ENCODE measurements at places on chromosomes 4 and X. TPM values are rescaled to one million over a fixed set of nuclear protein-coding genes. Genes with fewer than 3 reads are reported as not detected.

DNA sequence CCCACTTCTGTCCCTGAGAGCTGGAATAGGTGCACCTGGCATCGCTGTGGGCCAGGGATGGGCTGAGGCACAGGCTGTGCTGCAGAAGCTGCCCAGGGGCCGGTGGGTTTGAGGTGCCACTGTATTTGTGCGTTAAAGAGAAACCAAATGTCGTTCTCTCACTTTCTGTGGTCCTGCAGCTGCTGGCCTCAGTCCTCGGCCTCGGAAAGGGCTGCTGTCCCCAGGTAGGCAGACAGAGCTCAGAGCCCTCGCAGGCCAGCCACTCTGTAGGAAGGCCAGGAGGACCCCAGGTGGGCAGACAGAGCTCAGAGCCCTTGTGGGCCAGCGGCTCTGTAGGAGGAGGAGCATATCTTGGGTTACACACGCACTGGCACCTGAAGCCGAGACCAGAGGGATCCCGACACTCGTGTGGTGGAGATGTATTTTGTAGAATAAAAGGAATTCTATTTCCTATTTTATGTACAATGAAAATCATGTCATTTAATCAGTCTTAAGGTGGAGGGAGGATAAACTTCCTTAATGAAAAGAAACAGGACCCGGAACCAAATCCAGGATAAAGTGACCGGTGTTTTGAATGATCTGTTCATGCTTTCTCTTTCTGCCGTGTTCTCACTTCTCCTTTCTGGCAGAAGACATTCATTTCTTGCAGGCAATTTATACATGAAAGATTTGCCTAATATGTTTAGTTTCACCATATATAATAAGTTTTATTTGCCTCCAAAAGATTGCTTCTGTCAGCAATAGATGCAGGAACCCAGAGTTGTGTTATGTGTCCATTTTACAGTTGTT is 54.4 kb upstream of the HGFAC start:
- H3K27me3 ChIP-seq, result no peaks in the 10 kb centered on the region
- H3K27ac ChIP-seq, result no peak overlapping the region
- DNase-seq, result peak; percentile 48
- peaks cover 25% of the 10 kb centered on the region for H3K4me1 ChIP-seq
- no peaks in the 10 kb centered on the region for H3K36me3 ChIP-seq

DNA sequence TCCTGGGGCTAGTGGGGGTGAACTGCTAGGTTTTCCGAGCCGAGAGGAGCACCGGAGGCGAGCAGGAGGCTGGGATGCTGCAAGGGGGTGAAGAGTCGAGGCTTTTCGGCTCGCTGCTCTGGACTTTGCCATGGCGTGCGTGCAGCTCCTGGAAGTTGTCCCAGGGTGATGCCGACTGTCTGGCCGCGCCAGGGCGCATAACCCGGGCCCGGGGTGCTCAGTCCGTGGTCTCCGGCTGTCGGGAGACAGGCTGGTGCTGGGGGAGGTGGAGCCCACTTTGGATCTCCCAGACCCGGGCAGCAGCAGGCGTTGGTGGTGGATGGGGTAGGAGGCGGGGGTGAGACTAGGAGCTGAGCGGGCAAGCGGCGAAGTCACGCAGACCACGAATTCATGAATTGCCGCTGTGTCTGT is 793 bp downstream of the GRIA3 start:
- peak overlapping the region; percentile 18 for H3K4me3 ChIP-seq
- no peak overlapping the region for H3K27ac ChIP-seq
- peaks cover 8% of the 10 kb centered on the region for H3K27me3 ChIP-seq
- peak; percentile 47 for DNase-seq
- no peaks in the 10 kb centered on the region for H3K4me1 ChIP-seq
- H3K36me3 ChIP-seq, result no peaks in the 10 kb centered on the region

- DNase-seq, result no peak
- no peak overlapping the region for H3K4me3 ChIP-seq
- no peaks in the 10 kb centered on the region for H3K4me1 ChIP-seq
- no peaks in the 10 kb centered on the region for H3K27me3 ChIP-seq
- no peak overlapping the region for H3K27ac ChIP-seq
Observed at GRCh38 chr4:181613200-181613599, 630.0 kb upstream of the TENM3 start.

GRCh38 chr4:113784497-113785250 is 23.1 kb upstream of the CAMK2D start:
- no peaks in the 10 kb centered on the region for H3K4me1 ChIP-seq
- H3K27me3 ChIP-seq, result no peaks in the 10 kb centered on the region
- H3K36me3 ChIP-seq, result no peaks in the 10 kb centered on the region
- no peak overlapping the region for H3K27ac ChIP-seq

DNA sequence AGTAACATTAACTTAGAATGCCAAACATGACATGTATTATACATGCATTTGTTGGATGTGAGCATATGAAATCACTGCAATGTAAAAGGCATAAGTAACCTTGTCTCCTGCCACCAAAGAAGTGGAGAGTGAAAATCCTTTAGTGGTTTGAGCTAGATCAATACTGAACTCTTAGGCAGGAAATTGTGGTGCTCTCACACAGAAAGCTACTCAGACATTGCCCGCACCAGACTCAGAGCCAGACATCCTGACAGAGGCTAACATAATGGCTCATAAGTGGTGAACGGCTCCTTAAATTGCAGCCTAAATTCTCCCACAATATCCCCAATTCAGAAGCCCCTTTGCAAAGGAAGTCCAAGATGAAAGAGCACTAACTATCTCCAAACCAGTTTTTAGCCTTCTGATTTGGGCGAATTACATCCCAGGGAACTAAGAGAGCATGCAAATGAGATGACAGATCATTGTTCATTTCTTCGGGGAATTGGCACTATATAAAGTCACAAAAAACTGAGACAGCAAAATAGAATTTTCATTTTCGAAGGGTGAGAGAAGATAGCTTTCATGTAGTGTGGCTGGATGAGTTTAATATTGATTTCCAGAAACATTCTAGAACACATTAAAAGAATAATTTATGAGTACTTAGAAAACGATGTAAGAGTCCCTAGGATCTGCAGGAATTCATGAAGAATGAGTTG is 233.6 kb upstream of the RPS6KA3 start:
- H3K36me3 ChIP-seq, result no peaks in the 10 kb centered on the region
- H3K4me3 ChIP-seq, result no peak overlapping the region
- no peak overlapping the region for H3K27ac ChIP-seq
- H3K4me1 ChIP-seq, result no peaks in the 10 kb centered on the region
- DNase-seq, result no peak

DNA sequence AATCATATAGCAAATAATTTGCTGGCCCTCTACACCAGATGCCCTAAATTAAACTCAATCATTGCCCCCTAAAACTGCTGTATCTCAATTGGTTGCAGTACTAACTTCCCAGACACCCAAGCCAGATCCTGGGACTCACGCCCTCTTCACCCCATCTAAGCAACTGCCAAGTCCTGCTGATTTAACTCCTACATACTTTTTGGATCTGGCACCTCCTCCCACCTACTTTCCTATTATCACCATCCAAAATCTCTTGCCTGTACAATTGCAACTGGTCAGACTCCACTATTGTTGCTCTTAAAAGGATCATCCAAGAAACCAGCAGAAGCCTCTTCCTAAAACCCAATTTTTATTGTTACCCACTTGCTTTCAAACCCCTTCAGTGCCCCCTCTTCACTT is 4.7 kb upstream of the HSD17B10 start:
- H3K36me3 ChIP-seq, result no peaks in the 10 kb centered on the region
- no peak overlapping the region for H3K27ac ChIP-seq
- no peak for DNase-seq
- H3K4me1 ChIP-seq, result no peaks in the 10 kb centered on the region
- no peak overlapping the region for H3K4me3 ChIP-seq

GRCh38 chr4:98602270-98602669 is 56.1 kb downstream of the TSPAN5 start:
- H3K4me3 ChIP-seq, result no peak overlapping the region
- no peaks in the 10 kb centered on the region for H3K4me1 ChIP-seq
- H3K27ac ChIP-seq, result no peak overlapping the region
- DNase-seq, result no peak
- H3K36me3 ChIP-seq, result no peaks in the 10 kb centered on the region

GRCh38 chr4:79225360-79225759 is 100.5 kb downstream of the NAA11 start:
- no peaks in the 10 kb centered on the region for H3K36me3 ChIP-seq
- H3K4me1 ChIP-seq, result no peaks in the 10 kb centered on the region
- H3K4me3 ChIP-seq, result no peak overlapping the region
- no peak overlapping the region for H3K27ac ChIP-seq

DNA sequence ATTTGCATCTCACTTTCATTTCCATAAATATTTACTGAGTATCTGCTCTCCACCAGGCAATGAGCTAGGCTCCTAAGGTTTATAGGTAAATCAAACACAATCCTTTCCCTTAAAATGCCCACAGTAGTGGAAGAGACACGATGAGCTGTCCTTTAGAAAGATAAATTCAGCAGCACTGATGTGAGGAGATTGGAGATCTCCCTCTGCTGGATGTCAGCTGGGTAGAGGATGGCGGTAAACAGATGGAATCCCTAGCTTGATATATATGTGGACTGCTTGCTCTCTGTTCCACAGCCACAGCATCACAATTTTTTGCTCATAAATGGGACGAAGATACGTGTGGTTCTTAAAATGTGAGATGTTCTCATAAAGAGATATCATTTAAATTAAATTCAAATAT is 216.4 kb upstream of the RASGEF1B start:
- DNase-seq, result no peak
- no peak overlapping the region for H3K4me3 ChIP-seq
- H3K27me3 ChIP-seq, result no peaks in the 10 kb centered on the region
- no peaks in the 10 kb centered on the region for H3K4me1 ChIP-seq
- H3K27ac ChIP-seq, result no peak overlapping the region

DNA sequence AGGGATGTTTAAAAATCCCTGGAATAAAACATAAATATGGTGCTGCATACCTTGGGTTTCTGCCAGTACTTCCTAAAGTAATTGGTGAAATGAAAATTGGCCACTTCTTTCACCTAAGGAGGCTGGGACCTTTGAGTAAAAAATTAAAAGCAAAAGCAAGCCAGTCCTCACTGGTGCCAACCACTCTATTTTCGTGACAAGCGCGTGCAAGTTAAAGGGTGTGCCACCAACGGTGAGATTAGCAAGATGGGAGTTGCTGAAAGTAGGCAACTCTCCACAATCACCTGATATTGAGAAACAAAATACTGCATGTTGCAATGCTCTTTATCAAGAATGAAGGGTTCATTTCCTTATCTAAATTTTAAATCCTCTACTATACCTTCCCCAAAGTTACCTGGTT is 19.7 kb upstream of the RTL9 start:
- no peaks in the 10 kb centered on the region for H3K36me3 ChIP-seq
- no peak for DNase-seq
- H3K27me3 ChIP-seq, result no peaks in the 10 kb centered on the region
- H3K4me3 ChIP-seq, result no peak overlapping the region
- H3K4me1 ChIP-seq, result no peaks in the 10 kb centered on the region

DNA sequence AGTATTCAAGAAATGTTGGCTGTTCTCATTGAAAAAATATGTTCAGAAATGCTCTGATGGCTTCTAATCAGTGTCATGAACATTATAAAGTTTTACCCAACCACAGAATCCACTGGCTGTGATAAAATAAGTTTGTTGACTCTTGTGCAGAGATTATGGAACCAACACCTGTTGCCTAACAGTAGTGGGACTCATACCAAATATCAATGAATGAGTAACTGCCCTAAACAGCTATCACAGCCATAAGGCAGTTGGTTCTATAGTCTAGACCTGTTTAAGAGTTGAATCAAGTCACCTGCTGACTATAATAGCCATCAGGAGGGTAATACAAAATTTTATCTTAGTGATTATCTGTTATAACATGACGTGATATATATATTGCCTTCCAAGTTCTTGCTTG is 168.3 kb downstream of the ATOH1 start:
- H3K4me3 ChIP-seq, result no peak overlapping the region
- no peaks in the 10 kb centered on the region for H3K4me1 ChIP-seq
- no peaks in the 10 kb centered on the region for H3K36me3 ChIP-seq
- DNase-seq, result no peak

GRCh38 chrX:384861-385260 is 1.8 kb downstream of the PPP2R3B start:
- H3K36me3 ChIP-seq, result no peaks in the 10 kb centered on the region
- H3K4me3 ChIP-seq, result no peak overlapping the region
- no peak for DNase-seq
- H3K27me3 ChIP-seq, result no peaks in the 10 kb centered on the region

The OTC gene
- total RNA-seq, result not detected

The SOWAHD gene
- total RNA-seq, result 1.3 TPM

The PITX2 gene
- total RNA-seq, result 3.2 TPM

The AFP gene
- total RNA-seq, result not detected

The CLIC2 gene
- 22.8 TPM for total RNA-seq

The GPRIN3 gene
- total RNA-seq, result 15.2 TPM

The CC2D2A gene
- total RNA-seq, result 26.7 TPM

The ACTRT1 gene
- total RNA-seq, result not detected

The MSANTD1 gene
- 0.91 TPM for total RNA-seq

The CABS1 gene
- not detected for total RNA-seq
